ENCODE measurements at places on chromosomes 7 and 10.

DNA sequence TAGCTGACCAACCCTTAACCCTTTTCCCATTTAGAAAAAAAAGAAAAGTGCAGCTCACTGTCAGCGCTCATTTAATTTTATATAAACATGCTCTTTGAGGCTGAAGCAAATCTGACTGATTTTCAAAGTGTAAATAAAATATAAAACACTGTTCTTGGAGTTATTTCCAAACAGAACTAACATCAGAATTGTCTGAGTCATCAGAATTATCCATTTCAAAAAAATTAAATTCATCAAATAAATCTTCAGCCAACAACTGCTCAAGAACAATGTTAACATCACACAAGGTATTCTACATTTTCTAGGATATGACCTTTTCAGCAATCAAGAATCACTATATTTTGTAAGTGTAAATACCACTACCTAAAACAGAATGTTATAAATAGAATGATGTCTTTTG, 93.6 kb downstream of the MAGI2 start:
- no peak for DNase-seq

DNA sequence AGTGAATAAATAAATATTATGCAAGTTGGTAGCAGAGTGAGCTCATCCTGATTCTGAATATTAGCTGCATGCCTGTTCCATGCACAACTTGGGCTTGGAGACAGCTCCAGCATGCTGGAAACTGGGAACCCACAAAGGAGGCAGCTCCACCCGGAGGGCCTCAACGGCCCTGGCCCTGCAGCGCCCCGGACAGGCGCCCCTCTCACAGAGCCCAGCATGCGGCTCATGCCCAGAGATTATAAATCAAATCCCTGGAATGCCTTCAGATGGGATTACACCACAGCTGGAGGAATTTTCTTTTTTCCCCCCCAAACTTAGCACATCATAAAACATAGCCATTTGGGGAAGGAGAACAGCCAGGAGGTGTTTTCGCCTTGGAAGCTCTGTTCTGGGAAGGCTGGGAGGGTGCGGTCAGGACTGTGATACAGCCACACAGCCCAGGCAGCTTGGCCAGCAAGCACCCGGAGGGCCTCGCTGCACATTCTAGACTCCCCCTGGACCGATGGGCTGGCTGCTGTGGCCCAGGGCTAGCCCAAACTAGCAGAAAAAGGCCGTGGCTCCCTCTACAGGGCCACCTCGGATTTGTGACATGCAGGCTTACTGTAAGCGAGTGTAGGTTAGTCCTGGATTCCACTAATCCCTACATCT, 102.4 kb downstream of the PTPN20 start:
- no peak for DNase-seq

DNA sequence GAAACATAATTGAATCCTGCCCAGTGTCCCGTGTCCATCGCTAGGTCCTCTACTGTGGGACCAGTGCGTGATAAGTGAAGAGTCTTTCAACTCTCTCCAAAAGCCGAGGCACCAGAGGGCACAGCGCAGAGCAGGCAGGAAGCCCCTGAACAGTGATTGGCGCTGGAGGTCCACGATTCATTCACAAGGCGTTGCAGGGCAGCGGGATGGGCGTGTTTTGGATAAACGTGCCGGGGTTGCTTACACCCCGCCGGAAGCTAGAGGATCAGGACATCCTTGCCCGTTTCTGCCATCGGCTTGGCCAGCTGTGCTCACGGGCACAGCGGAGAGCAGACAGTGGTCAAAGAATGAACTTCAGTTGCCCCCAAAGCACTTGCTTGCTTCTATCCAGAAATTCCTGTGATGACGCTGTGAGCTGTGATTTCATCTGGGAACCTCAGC, 86.0 kb upstream of the PFKP start:
- DNase-seq = no peak

DNA sequence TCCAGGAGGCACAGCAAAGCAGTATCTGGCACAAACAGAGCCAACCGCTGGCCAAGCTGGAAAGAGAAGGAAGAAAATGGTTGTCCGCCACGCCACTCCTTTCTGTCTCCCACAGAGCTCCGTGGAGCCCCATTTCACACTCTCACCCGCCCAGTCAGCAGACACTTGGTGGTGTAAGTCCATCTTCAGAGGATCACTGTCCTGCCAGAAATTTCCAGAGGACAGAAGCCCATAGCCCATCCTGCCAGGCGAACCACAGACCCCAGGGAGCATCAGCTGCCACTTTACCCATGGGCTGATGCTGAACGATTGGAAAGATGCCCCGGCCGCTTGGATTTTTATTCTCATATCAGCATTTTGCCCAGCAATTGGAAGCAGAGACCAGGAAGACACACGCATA, 144.7 kb upstream of the LYZL2 start:
- DNase-seq = no peak

GRCh38 chr10:127127822-127128221, 68.6 kb downstream of the INSYN2A start:
- DNase-seq = no peak

DNA sequence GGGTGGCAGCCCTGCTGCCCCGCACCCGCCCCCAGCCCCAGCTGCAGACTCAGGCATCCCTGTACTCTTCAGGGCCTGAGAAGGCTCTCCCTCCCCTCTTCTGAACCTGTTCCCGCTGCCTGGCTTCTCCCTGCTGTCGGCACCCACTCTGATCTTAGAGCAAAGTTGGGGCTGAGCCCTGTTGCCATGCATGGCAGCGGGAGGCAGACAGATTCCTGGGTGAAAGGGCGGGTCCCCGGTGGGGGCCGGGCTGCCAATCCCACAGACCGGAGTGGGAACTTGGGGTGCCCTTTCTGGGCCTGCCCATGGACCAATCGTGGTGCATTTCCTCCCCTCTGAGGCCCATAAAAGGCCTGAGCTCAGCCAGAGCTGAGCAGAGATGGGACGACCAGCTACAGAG, 80.7 kb downstream of the SPDYE5 start:
- no peak for DNase-seq

- DNase-seq = no peak
Observed at GRCh38 chr7:5797716-5798115, 16.3 kb upstream of the RNF216 start.

DNA sequence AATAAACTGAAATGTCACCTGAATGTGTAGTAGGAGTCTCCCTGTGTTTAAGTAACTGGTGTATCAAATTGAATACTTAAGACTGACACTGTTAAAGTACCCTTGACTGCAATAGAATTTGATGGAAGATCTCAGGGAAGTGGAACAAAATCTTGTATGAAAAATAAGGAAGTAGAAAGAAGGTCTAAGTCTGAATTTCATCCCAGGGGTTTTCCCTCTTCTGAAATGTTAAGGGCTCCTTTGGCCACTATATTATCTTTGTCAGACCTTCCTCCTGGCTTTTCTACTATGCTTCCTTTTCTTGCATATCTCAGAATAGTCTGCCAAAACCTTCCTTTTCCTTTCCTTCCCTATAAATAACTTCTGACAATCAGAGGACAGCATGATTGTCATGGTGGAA, 59.6 kb downstream of the BLNK start:
- DNase-seq = no peak

- DNase-seq = no peak
Observed at GRCh38 chr10:109556399-109556798, 366.9 kb downstream of the XPNPEP1 start.

GRCh38 chr7:66558660-66559465, 69.8 kb upstream of the KCTD7 start:
- peak; percentile 9 for DNase-seq

DNA sequence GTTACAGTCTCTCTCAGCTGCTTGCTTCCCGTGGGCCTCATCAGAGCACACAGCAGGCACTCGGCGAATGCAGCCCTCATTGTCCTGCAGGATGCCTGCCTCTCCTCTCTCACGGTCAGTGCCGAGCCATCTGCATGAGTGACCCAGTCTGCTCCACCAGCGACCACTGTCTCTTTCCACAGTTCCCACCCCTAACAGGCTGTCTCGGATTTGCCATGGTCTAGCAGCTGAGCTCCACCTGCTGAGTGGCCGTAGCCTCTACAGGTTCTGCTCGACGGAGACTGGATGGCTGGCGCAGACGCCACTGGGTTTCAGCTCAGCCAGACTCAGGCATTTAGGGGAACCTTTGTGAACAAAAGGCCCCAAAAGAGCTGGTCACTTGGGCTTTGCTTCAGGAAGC, 209.4 kb upstream of the FOXK1 start:
- DNase-seq = no peak

DNA sequence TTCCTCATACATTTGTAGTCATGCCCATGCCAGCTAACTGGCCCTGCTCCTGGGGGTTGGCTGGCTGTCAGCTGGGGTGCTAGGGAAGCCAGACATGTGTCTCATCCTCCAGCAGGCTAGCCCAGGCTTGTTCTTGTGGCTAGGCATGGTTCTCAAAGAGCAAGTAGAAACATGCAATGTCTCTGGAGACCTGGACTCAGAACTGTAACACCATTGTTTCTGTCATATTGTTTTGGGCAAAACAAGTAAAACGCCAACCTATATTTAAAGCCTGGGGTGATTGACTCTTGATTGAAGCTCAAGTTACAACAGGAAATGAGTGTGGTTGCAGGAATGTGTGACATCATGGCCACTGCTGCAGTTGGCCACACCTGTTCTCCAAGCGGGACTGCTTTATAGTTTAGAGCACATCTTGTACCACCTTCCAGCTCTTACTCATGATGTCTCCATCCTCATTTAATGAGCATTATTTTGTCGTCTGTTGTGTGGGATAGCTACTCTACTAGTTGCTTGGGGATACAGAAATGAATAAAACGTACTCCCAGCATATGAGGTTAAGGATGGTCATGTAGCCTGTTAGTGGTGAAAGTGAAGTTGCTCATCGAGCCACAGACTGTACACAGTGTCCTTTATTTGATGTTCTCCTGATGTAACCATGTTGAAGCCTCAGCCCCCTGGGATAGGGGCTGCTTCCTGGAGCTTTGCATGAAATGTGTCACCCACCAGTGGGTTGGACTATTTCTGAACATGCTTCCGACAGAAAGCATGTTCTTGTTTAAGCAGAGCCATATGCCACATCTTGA, 168.4 kb downstream of the SORCS3 start:
- DNase-seq = peak; percentile 55

- no peak for DNase-seq
Observed at GRCh38 chr10:78333362-78334143, 299.9 kb downstream of the RPS24 start.

DNA sequence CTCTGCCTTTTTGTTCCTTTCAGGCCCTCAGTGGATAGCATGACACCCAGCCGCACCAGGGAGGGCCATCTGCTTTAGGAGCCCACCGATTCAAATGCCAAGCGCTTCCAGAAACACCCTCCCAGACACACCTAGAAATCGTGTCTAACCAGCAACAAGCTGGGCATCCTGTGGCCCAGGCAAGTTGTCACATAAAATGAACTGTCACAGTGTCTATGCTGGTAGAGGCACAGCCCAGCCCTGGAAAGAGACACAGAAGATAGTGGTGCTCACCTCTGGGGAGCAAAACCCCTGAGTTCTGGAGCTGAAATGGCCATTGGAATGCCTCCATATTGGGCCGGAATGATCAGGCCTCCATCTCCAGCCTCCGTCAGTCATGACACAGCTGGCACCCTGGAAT, 38.9 kb downstream of the ECHDC3 start:
- no peak for DNase-seq

DNA sequence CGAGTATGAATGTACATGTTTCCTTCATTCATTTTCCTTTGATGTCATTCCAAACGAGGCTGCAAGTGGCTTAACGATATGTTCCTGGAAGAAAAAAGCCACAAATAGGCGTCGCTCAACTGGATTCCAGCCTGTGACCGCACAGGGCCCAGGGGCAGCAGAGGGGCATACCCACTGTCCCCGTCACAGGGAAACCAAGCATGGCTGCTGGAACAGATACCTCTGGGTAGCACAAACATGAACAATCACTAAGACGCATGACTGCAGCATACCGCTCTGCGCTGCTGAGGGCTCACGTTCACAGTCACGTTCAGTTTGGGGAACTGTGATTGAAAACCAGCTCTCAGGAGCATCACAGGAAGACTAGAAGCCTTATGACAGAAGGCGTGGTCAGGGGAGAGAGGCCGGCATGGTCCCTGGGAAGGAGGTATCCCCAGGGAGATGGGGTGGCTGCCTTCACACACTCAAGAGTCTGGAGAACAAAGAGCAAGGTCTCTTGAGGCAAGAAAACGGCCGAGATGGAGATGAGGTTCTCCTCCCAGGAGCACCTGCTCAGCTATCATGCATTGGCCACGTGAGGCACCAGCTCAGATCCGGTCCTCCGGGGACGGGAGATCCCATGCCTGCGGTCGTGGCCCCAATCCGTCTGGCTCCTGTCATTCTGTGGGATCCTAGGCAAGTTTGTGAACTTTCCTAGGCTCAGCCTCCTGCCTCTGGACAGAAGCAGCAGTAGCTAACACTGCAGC, 213.6 kb downstream of the DIP2C start:
- DNase-seq = no peak

DNA sequence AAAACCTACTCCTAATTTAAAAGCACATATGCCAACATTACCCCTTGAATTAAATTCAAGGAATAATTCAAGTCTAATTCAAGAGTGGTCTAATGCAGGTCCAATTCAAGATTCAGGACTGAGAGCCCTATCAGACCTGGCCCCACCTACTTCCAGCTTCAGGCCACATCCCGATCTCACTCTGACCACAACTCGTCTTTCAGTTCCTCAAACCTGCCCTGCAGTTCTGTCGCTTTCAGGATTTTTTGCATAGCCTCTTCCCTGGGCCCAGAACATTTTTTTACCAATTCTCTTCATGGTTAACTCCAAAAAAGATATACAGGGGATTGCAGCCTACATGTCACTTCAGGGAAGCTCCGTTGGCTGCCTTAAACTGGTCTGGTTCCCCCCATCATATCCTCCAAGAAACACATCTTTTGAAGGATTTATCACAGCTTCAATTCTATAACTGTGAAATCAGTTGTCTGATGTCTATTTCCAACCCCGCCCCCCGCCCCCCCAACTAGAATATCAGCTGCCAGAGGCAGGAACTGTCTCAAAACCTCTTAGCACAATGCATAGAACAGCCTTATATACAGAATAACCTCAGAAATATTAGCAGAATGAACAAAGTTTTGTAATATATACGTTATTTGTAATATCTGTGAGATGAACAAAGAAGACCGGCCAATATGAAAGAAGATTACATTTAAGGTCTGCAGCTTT, 20.8 kb downstream of the CCDC6 start:
- DNase-seq = no peak

- no peak for DNase-seq
Observed at GRCh38 chr7:12133865-12134264, 77.2 kb upstream of the TMEM106B start.

GRCh38 chr10:93160140-93160539, 86.4 kb downstream of the CYP26A1 start:
- no peak for DNase-seq

DNA sequence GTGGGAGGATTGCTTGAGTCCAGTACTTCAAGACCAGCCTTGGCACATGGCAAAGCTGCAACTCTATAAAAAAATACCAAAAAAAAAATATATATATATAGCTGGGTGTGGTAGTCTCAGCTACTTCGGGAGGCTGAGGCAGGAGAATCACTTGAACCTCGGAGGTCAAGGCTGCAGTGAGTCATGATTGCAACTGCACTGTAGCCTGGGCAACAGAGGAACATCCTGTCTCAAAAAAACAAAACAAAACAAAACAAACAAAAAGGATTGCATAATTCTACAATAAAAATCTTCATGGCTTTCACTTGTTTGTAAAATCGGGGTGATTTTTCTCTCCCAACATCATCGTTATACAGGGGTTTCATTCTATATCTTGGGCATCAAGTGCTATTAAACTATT, 35.1 kb downstream of the GUSB start:
- no peak for DNase-seq

GRCh38 chr7:43868681-43869005, 674 bp downstream of the MRPS24 start:
- DNase-seq = no peak
